Activated CD4-positive, CD25-positive, alpha-beta regulatory T cell treated with anti-CD3 and anti-CD28 coated beads, Interleukin-2, amount 50 U/mL, for 24 hours (primary cell): ENCODE measurements at places on chromosomes 5 and 9.

DNA sequence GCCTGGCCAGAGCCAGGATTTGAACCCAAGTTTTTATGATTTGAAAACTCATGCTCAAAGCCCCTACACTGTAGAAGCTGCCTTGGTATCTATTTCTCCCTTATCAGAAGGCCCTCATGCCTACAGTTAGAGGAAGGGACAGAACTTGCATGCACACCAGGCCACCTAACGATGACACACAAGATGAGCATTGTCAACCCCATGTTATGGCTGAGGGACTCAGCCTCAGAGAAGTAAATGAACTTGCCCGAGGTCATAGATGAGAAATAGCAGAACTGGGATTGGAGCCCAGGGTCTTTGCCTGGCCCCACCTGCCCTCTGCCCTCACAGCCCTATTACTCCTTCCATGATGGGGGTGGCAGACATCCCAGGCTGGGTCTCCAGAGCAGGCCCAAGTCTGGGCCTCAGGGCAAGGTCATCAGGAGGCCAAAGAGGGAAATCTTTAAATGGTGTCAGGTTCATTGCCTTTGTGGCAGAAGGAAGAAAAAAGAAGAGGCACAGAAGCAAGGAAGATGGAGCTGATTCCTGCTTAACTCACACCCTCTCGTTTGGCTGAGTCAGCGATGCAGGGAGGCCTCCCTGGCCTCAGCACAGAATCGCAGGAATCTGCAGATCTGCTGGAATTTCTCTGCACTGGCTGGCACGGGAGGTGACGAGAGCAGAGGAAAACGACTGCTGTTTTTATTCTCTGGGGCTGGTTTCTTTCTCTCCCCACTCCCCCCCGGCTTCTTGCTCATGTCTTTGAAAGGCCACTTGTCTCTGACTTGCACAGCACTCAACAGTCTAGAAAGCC, 20.6 kb upstream of the CRB2 start:
- ATAC-seq: no peak

DNA sequence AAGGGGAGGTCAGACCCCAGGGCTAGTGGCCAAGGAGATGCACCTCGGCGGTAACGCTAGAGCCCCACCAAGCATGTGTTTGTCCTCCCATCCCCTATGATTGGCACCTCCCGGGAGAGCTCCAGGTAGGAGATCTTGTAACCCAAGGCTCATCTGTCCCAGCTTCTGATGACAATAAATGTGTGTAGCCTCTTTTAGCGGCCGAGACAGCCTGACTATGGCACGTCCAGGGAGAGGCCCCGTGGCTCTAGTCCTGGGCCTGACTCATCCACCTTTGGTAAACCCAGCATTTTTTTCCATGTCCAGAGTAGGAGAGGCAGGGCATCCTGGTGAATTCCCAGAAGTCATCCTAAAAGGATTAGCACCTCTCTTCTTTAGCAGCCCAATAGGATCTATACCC, 39.2 kb downstream of the IRF1 start:
- ATAC-seq: no peak

- ATAC-seq: no peak
Measured at GRCh38 chr9:87667164-87667738, 58.7 kb upstream of the CTSL start.

GRCh38 chr9:89542401-89543021, 44.6 kb upstream of the SEMA4D start:
- peak; percentile 32 for ATAC-seq

GRCh38 chr5:36152324-36153297, 700 bp downstream of the SKP2 start:
- no peak for ATAC-seq

DNA sequence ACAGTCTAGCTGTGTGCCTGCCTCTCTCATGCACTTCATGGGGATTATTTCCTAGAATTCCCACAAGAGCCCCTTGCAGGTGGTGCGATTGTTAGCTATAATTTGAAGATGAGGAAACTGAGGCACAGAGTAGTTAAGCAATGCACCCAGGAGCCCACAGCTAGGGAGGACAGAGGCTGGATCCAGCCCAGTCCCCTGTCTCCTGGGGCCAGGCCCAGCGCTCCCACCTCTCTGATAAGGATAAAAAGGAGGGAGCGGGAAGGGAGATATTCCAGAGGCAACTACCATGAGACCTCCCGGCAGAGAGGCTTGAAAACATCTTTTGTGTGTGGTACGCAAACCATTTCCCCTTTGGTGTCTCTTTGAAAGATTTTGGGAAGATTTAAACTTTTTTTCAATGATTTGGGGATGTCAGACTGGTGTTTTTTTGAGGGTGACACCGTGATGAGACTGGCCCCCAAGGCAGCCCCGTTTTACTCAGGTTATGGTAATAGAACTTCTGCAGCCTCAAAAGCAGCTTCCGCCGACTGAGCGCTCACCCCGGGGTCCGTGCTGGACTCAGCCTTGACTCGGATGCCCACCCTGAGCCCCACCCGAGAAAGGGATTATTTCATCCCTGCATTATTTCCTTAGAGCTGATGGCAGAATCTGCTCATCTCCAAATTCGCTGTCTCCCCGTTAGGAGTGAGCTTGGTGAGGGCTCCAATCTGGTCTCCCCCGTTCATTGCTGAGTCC, 144.7 kb upstream of the IER5L start:
- ATAC-seq: no peak

GRCh38 chr9:117809751-117810150, 105.5 kb downstream of the TLR4 start:
- ATAC-seq: no peak

GRCh38 chr5:139117342-139117884, 80.8 kb downstream of the SIL1 start:
- no peak for ATAC-seq

DNA sequence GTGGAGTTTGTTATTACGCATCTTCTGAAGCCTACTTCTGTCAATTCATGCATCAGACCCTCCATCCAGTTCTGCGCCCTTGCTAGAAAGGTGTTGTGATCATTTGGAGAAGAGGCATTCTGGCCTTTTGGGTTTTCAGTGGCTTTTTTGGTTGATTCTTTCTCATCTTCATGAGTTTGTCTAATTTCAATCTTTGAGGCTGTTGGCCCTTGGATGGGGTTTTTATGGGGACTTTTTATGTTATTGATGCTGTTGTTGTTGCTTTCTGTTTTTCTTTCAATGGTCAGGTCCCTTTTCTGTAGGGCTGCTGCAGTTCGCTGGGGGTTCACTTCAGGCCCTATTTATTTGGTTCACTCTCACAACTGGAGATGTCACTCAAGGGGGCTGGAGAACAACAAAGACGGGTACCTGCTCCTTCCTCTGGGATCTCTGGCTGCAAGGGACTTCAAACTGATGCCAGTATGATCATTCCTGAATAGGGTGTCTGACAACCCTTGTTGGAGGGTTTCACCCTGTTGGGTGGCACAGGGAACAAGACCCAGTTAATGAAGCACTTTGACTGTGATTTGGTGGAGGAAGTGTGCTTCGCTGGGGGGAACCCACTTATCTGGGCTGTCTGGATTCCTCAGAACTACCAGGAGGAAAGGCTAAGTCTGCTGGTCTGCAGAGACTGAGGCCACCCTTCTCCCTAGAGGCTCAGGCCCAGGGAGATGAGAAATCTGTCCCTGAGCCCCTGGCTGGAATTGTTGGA, 226.7 kb upstream of the PTGER4 start:
- ATAC-seq: no peak

GRCh38 chr5:115470921-115471320, 73.7 kb downstream of the FEM1C start:
- no peak for ATAC-seq

GRCh38 chr9:128800061-128800460, 13.0 kb downstream of the TBC1D13 start:
- ATAC-seq: no peak

GRCh38 chr5:168879929-168880328, 300.8 kb upstream of the PANK3 start:
- ATAC-seq: no peak

- ATAC-seq: no peak
Measured at GRCh38 chr9:116806075-116806474, 119.0 kb downstream of the TRIM32 start.

GRCh38 chr5:179284751-179285631, 60.3 kb downstream of the ADAMTS2 start:
- ATAC-seq: no peak

- peak; percentile 0 for ATAC-seq
Measured at GRCh38 chr9:35605351-35606137, 482 bp downstream of the TESK1 start.

DNA sequence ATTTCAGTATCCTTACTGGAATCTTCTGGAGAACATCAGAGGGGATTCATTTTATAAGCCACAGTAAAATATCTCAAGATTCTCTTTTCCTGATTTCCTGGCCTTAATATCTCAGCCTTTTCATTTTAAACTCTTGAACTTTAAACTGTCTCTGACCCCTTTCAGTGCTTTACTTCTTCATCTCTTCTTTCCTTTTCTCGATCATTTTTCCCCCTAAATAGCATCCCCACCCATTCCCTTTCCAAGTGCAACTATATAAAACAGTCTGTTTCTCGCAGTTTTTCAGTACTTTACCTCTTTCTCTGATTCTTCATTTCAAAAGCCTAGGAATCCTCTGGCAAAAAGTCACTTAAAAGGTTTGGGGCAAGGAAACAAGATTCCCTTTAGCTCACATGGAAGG, 80.5 kb downstream of the PALM2AKAP2 start:
- no peak for ATAC-seq

DNA sequence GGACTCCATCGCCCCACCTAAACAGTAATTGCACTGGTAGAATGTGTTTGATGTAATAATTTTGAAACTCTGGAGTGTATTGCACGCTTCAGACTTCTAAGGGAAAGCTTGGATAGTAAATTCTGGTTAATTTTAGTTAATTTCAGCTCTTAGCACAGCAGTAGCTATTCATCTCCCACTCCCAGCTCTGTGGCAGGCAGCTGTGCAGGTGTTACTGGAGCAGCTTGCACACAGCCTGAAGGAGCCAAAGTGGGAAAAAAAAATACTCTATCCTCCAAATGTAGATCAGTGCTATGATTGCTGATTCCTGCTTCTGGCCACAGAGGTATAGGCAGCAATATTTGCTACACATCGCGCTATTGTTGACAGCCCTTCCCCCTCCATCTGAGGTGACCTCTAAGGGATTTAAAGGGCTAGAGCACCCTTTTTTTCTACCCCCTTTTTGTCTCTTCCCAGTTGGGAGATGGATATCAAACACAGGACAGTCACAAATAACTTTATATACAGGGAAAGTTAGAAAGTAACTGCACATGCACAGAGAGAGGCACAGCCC, 97.4 kb downstream of the KCTD16 start:
- no peak for ATAC-seq

DNA sequence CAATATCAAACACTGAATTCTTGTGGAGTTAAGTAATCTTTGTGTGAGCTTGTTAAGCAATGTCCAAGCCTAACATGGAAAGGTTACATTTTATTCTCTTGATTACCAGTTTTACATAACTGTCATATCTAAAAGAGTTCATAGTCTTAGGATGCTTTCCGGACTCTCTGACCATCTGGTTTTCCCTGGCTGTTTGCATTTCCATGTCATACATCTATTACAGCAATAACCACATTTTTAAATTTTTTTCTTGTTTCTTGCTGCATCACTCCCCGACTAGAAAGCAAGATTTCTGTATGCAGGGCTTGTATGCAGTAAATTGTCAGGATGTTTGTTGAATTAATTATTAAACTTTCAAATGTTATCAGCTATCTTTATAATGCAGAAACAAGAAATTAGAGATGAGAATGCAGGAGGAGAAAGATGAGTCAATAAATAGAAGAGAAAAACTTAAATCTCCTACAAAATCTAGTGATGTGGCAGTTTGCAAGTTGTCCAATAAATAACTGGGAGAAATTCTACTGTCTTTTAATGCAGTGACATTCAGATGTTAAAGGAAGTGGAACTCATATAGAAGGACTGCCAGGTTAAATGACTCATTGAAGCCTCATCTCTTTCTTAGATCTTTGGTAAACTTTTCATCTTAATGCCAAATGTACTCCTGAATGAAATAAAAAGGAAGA, 179.6 kb upstream of the SGCD start:
- ATAC-seq: no peak

DNA sequence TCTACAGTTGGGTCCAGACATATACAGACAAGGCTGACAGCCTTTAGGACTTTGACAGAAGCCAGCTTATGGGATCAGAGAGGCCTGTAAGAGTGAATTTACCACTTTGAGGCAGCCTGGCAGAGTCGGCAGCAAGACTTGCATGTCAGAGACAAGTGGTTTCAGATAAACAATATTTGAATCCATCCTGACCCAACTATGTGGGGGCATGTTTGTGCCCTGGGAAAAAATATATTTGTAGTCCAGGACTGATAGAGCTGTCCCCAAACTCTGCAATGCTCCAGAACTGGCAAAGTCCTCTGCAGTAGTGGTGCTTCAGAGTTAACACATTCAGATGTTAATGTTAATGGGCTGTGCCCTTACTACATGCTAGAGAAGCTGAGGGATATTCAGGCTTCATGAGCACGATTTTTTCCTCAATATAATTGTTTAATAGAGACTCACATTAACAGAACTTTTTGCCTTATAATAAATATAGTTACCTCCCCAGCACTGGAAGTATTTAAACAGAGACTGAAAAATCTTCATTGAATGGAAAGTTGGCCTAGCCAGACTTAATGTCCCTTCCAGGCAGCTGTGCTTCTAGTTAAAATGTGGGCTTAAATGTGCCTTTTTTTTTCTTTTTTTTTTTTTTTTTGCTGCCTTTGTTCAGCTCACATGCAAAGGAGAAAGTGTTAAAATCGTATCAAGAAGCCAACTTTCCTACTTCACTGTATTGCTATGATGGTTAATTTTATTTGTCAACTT, 42.9 kb downstream of the FEM1C start:
- ATAC-seq: no peak

- no peak for ATAC-seq
Measured at GRCh38 chr5:2143646-2144353, 261.1 kb upstream of the IRX4 start.

DNA sequence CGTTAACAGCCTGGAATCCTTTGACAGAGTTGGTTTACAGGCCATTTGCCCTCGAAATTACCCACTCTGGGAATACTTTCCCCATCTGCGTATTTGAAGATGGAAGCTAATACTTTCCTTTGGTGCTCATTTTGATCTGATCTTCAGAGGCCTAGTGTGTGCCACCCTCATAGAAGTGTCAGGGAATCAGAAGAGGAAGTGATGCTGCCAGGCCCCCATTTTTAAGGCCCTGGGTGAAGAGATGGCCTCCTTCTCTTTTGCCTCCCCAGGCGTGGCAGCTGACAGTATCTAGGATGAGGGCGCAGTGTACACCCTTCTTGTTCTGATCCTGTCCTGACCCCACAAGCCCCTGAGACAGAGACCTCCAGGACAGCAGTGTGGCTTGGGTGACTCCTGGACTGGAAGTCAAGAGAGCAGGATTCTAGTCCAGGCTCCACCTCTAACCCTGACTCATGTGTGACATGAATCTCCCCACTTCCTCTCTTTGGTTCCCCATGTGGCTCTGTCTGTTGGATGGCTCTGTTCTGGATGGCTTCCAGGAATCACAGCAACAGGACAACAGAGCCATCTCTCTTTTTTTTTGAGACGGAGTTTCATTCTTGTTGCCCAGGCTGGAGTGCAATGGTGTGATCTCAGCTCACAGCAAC, 27.8 kb downstream of the CSF1R start:
- no peak for ATAC-seq

GRCh38 chr9:23669776-23670175, 156.3 kb downstream of the ELAVL2 start:
- no peak for ATAC-seq
